ENCODE measurements at places on chromosomes 5 and 9.

DNA sequence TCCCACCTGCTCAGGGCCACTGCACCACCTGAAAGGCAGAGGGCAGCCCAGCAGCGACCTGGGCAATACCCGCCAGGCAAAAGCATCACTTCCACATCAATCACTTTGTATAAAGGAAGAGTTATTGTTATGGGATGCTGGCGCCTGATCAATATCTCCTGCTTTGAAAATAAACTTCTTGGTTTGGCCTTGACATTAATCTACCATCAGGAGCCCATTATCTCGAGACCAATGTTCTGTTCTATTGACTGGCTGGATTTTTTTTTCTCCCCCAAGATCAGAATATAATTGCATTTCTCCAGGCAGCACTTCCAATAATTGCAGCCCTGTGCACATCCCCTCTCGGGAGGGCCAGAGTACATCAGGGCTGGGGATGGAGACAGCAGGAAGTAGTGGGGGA, 44.4 kb upstream of the SAP30L start:
- DNase-seq = no peak

GRCh38 chr5:80343067-80343466, 23.3 kb downstream of the SPZ1 start:
- no peak for DNase-seq

DNA sequence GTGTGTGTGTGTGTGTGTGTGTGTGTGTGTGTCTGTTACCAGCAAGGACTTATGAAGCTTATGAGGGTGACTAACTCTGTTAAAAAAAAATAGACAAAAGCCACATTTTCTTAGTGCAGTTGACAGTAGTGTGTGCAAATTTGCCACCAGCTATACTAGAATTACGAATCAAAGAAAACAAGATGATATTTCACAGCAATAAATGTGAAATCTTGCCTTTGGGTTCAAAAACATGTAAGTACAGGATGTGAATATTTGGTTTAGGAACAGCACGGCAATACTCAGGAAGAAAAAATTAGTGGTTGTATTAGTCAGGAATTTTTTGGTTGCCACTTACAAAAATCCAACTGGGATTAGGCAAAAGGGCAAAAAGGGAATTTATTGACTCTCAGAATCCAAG, 117.4 kb downstream of the NPR3 start:
- DNase-seq = no peak

GRCh38 chr9:135850737-135851136, 56.6 kb downstream of the CAMSAP1 start:
- no peak for DNase-seq

GRCh38 chr9:115551396-115551795, 433.4 kb upstream of the TNC start:
- DNase-seq = no peak

DNA sequence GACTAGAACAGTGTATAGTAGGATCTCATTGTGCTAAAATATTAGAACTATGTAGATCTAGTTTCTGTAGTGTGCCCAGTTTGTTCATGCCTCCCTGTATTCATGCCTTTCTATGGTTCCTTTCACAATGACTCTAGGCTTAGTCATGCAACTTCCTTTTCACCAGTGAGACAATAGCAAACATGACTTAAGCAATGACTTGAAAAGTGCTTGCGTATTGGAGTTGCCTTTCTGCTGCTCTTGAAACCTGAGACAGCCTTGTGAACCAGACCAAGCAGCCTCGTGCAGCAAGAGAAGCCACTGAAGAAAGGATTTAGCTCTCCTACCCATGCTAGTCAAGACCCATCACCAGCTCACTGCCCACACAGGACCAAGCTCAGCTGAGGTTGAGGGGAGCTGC, 294.5 kb upstream of the TAS2R1 start:
- peak; percentile 80 for DNase-seq

GRCh38 chr5:2740876-2741555, 10.5 kb downstream of the IRX2 start:
- DNase-seq = no peak

- peak; percentile 41 for DNase-seq
These were observed 130.8 kb downstream of the ARHGAP26 start for GRCh38 chr5:142900927-142901326.

- DNase-seq = no peak
These were observed 18.8 kb downstream of the SRD5A1 start for GRCh38 chr5:6652025-6652424.

- DNase-seq = no peak
These were observed 129.9 kb downstream of the SGCD start for GRCh38 chr5:156456857-156457256.

DNA sequence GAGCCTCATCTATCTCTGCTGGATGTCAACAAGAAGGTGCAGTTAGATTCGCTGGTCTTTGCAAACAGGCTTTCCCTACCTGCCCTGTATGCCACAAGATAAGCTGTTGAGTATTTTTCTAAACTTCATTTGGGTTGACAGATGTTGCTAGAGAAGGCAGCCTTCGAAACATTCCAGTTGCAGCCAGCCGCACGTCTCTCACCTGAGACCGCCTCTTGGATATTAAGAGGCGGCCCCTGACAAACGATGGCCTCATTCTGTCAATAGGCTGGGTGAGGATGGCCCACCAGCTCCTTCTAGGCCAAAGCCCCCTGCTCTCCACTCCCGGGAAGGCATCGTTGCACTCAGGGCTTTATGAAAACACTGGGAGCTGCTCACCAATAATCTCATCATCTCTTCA, 181.6 kb downstream of the DAB2IP start:
- DNase-seq = no peak

DNA sequence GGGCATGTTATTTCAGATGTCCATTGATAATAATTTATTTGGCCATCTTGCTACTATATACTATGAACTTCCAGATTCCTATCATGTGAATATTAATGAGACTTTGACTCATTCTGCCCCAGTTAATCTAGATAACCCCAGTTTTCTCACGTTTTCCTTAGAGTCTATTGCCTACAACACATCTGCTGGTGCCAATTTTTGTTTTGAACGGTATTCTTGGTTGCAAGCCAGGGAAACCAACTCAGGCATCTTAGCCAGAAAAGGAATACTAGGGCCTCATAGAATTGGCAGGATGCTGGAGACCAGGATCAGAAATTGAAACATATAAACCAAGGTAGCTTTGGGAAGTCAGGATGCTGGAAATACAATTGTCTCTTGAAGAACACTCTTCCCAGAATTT, 28.0 kb upstream of the NPR3 start:
- DNase-seq = no peak

DNA sequence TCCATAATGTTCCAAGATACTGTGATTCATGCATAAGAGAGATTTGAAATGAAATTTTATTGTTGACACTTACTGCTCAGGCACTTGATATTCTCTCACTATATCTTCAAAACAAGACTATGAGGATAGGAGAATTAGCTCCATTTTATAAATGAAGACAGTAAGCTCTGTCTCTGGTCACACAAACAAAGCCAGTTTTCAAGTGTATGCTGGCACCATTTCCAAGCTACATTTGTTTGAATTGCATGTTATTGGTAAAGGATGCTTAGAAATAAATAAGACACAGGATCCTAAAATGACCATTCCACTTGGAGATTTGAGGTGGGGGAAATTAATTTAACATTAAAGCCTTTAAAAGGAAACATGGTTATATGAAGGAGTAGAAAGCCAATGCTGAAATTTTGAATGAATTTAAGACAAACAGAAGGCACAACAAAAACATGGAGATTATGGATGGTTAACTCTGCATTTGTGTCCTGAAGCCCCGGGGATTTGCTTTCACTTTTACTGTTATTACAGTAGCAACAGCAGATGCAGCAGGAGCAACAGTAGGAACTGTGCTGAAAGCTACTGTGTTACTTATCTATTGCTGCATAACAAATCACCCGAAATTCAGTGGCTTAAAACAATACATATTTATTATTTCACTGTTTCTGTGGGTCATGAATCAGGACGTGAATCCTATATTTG, 79.7 kb upstream of the ASTN2 start:
- peak; percentile 11 for DNase-seq

DNA sequence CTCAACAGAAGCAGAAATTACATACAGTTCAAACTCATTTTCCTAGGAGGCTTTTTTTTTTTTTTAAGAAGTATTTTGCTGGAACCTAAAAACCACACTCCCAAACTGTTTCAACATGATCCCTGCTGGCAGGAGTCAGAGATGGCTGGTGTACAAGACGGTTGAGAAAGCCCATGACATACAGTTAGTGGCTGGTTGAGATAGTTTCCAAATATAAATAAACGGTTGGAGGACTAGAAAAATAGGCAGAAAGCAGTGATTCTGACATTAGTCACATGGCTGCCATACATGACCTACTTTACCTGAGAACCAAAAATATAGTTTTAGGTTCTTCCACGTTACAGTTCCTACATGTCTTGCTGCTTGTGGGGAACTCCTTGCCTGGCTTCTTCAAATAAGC, 31.7 kb upstream of the BASP1 start:
- DNase-seq = no peak

DNA sequence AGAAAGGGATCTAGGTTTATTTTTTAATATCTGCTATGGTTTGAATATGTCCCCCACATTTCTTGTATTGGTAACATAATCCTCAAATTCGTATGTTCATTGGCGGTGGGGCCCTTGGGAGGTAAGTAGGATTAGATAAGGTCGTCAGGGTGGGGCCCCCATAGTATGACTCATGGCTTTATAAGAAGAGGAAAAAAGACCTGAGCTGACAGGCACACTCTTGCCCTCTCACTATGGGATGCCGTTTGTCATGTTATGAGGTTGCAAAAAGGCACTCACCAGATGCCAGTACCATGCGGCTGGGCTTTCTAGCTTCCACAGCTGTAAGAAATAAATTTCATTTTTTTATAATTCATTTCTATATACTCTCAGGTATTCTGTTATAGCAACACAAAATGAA, 67.3 kb upstream of the SGCD start:
- no peak for DNase-seq

DNA sequence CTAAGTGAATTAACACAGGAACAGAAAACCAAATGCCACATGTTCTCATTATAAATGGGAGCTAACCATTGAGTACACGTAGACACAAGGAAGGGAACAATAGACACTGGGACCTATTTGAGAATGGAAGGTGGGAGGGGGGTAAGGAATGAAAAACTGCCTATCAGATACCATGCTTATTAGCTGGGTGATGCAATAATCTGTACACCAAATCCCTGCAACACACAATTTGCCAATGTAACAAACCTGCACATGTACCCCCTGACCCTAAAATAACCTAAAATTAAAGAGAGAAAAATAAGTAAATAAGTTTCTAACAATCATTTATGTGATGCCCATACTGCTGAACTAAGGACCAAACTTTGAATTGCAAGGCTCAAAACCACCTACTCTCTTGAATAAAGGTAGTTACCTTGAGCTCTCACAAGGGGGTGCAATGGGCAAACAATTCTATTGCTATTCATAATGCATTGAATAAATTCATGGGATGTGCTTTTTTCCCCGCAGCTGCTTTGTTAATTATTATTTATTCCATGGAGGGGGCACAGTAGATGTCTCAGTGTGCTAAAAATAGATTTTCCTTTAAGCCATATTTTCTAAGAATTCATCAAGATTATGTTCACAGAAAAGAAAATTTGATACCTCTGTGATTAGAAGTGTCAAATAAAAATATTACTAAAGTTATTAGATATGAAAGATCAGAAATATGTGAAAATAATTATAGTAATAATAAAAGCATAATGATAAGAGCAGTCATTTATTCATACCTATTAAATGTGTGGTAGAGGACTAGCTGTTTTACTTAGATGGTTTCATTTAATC, 76.2 kb upstream of the PTPN3 start:
- DNase-seq = peak; percentile 48

DNA sequence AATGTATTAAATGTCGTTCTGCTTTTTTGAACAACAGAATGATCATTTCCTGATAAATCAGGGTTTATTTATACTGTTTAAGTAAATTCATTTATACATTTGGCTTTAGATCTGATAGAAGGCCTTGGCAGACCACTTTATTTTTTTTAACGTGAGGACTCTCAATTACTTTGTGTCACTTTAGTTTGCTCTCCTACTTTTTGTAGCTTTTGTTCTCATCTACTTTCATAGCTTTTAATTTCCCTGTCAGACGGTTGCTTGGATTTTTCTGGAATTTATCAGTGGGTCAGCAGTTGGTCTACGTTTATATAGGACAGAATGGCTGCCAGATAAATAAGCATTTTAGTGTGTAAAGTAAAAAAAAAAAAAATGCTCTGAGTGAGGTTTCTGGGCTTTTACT, 902.3 kb upstream of the DMAC1 start:
- DNase-seq = no peak

GRCh38 chr5:150441813-150442698, 7.5 kb downstream of the RPS14 start:
- no peak for DNase-seq

DNA sequence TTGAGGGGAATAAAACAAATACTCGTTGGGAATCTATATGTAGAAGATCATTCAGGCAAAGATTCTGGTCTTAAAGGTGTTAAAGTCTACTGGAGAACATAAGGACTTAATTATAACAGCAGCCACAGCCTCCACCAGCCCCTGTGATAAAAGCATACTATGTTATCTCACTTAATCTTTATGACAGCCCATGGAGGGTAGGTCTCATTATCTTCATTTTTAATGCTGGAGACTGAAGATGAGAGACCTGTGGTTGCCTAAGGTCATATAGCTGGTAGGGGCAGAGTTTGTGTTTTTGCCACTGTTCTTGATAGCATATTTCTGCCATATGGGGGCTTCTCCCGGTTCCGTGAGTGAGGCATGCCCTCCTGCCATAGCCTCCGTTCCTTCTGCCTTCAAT, 88.7 kb downstream of the TRIO start:
- no peak for DNase-seq

- no peak for DNase-seq
These were observed 657.9 kb upstream of the ST8SIA4 start for GRCh38 chr5:101561018-101561417.

DNA sequence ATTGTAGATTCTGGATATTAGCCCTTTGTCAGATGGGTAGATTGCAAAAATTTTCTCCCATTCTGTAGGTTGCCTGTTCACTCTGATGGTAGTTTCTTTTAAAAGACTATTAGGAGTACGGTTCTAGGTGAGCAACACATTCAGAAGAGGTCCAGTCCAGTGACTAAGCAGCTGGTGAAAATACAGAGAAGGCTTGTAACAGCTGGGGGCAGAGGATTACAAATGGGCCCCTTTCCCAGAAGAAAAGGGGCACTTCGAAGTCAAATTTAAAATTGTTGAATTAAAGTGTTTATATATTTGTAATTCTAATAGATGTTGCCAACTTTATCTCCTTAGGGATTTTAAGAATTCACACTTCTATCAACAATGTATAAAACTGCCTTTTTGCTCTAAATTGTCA, 720.5 kb downstream of the TLE4 start:
- no peak for DNase-seq

- DNase-seq = no peak
These were observed 29.4 kb upstream of the ALDH1A1 start for GRCh38 chr9:72982146-72982799.

Data from urothelium cell line (cell line).